ENCODE measurements at places on chromosomes 4 and X. TPM values are rescaled to one million over a fixed set of nuclear protein-coding genes. Genes with fewer than 3 reads are reported as not detected.

GRCh38 chr4:151322570-151322969, 2.8 kb downstream of the SH3D19 start:
- ATAC-seq: no peak

DNA sequence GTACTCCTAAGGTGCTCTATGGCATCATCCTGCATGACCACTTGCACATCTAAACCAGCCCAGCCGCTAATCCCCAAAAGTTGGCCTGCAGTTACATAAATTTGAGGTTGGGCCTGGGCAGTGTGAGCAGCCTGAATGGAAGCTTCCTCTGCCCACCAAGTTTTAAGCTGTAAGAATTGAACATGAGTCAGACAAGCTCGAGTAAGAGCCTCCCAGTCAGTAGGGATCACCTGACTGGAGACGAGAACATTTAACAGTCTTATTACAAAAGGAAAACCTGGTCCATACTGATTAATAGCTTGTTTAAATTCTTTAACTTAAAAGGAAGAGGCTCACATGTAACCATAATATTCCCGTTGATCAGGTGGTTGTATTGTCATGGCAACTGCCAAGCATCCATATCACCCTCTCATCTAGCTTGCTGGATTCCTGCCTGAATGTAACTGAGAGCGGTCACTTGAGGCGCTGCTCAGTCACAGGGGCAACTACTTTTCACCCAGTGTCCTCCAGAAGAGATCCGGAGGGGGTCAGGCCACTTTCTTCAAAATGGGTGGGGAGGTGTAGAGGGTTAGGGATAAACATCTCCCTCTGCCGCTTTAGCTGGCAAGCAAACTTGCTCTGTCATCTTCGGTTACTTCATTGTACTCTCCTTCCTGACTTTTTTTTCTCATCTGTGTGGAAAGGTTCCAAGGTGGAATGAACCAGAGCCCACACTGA, 56.6 kb upstream of the WDR1 start:
- ATAC-seq: peak; percentile 80

GRCh38 chrX:50068285-50068563, 132.6 kb downstream of the AKAP4 start:
- no peak for ATAC-seq

CXorf49 gene
- not detected for total RNA-seq

DNA sequence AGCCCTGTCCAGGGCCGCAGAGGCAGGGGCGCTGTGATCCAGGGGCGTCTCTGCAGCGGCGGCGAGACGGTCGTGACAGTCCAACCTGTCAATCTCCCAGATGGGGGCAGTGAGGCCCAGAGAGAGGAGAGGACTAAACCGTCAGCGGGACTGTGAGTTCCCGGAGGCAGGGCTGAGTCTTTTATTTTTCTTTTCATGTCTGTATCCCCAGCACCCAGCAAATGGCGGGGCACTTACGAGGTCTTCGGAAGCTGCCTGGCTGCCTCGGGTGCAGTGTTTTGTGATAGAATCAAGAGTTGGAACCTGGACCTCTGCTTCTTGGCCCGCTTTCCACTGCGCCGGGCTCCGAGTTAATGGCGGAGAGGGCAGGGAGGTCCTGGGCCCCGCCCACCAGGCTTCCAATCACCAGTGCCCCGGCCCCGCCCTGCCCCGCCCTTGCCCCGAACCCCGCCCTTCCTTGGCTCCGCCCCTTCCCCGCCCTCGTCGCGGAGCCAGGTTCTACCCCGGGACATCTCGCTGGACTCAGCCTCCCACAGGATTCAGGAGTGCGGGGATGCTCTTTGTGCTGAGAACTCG, 35.3 kb upstream of the GRPEL1 start:
- ATAC-seq: peak; percentile 65

GRCh38 chr4:84159762-84160161, 339.3 kb downstream of the NKX6-1 start:
- ATAC-seq: peak; percentile 61

CENPVL1 gene
- total RNA-seq: not detected

DNA sequence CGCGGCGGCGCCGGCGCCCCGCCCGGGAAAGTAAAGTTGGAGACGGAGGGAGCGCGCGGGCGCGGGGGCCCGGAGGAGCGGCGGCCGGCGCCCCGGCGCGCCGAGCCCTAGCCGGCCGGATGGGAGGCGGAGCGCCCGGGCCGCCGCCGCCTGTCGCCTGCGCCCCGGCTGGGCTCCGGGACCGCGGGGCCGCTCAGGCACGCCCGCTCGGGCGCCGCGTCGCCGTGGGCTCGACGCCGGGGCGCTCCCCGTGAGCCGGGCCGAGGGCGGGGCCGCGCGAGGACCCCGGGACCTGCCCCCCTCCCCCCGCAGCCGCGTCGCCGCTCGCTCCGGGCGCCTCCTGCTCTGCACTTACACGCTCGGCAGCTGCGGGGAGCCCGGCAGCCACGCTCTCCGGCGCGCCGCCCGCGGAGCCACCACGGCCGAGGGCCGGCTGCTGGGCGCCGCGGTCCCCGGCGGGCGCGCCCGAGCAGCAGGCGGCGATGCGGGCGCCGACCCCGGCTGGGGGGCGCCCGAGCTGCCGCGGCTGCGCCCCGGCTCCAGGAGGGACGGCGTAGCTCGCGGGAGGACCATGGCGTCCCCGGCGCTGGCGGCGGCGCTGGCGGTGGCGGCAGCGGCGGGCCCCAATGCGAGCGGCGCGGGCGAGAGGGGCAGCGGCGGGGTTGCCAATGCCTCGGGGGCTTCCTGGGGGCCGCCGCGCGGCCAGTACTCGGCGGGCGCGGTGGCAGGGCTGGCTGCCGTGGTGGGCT, at the start of gene ADRA2C:
ADRA2C (plus strand) TSS at position 350 of the 749 bp plus-strand sequence; CDS start at position 572, 222 bp downstream.
- peak; percentile 51 for ATAC-seq

XAGE2 gene
- not detected for total RNA-seq

- ATAC-seq: no peak
Observed at GRCh38 chr4:103050736-103051436, 25.7 kb downstream of the SLC9B2 start.

DNA sequence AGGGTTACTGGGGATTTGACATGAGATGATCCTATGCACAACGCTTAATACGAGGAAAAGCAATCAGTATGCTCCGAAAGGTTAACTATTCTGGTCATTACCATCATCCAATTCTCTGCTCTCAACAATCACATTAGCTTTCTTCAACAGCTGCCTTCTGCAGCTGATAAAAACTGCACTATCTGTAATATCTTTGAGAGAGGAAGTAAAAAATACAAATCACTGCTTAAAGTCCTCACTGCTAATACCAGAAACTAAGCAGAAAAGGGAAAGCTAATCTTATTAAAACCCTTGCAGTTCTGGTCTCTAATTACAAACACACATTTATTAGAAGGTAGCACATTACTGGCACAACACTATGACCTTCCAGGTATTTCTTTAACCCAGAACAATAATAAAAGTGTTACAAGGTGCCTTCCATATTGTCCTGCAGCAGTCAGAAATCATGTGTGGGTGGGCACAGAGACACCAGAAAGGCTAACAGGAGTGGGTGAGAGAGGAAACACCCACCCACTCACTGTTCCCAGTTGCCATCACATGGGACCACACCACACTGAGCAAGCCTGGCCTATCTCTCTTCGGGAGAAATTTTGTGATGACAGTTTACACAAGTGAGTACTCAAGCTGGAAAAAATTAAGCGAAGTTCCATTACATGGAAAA, 71.0 kb downstream of the RELL1 start:
- no peak for ATAC-seq

DNA sequence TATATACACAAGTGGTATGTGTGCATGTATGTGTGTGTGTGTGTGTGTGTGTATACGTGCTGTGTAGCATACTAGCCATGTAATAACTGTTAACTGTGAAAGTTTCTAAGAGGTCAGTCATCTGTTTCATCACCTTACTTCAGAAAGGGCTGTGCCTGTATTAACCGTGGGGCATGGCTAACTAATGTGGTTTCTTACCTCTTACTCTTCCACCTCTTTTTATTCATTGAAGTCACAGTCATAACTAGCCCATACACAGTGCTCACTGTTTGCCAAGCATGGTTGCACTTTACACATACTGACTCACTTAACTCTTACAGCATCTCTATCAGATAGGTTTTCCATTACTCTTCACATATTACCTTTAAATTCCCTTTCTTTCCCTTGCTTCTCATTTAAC, 23.7 kb upstream of the LRAT start:
- no peak for ATAC-seq

DNA sequence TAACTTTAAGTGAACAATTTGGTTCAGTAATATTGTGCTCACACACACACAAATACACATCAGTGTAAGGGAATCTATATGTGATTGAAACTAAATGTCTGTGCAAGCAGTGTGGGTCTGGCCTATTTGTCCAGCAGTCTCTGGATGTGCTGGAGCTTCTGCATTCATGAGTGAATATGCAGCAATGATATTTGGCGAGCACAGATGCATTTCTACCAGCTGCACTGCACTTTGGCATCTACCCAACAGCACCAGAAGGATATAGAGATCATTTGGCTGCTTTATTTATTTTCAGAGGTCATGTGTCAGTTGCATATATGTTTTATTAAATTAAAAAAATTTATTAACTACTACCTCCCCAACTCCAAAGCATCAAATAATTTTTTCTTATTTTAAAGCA, 613.4 kb upstream of the NR3C2 start:
- peak; percentile 19 for ATAC-seq

DNA sequence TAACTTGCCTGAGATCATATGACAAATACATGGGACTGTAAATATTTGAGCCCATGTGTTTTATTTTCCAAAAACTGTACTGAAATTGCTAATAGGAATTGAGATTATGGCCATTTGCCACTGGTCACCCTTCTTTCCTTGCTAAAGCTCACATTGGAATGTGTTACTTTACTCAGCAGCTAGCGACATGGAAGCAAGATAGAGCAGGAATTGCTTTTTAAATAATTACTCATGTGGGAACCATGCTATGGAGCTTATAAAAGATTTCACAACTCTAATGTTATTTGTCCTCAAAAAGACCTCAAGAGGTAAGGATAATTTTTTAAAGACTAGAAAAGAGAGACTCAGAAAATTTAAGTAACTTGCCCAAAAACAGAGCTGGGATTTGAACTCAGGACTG, 48.8 kb upstream of the AFAP1 start:
- ATAC-seq: no peak

GYG2 gene
- 13.0 TPM for total RNA-seq
